CD4-positive, alpha-beta T cell (primary cell): ENCODE measurements at places on chromosomes 3 and 15. TPM values are rescaled to one million over a fixed set of nuclear protein-coding genes. Genes with fewer than 3 reads are reported as not detected.

- no peak for DNase-seq
These were observed 518 bp downstream of the QARS1 start for GRCh38 chr3:49104052-49104426.

- no peak for DNase-seq
These were observed 97.8 kb downstream of the BBX start for GRCh38 chr3:107620534-107620933.

DNA sequence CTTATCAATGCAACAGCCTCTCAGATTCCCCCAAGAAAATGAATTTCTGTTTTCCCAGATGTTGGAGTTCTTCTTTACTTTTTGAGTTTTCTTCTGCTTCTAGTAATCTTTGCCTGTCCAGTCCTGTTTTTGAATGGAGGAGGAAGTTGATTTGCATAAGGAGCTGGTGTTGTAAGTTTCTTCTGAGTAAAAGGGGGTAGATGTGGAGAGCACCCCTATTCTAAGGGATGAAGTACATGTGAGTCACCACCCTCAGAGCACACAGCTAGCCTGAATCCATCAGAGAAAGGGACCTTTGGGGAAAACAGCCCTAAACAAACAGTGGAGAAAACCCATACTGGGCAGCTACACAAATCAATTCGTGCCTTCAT, 34.5 kb downstream of the ACAA1 start:
- DNase-seq: no peak

GRCh38 chr3:183988216-183988790, 29.4 kb downstream of the ABCC5 start:
- no peak for DNase-seq

DNA sequence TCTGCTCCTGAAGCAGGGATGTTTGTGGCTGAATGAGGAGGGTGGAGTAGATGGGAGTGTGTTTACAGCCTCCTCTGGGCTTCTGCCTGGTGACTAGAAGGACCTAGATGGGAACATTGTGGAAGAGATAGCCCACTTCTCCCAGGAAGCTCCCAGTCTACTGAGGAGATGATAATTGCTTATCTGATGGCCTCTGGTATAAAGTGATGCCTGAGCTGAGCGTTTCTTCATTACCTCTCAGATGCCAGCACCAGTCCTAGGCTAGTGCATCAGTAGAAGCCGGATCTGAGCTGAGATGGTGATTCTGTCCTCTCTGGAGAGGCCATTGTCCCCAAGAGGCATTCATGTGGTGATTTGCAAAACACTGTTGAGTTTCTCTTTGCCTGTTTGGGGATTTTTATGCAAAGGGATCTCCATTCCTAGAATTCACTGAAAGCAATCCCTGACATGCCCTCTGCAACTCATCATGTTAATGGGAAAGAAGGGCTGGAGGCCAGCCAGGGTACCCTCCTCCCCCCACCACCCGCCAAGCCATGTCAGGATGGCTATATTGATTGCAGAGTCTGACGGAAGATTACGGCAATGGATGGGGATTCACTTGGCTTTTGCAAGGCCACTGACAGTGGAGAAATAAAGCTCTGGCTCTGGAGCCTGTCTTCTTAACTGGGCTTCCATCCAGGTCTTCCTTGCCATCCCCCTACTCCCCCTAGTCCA, 166.4 kb upstream of the ROPN1 start:
- no peak for DNase-seq

- DNase-seq: no peak
These were observed 641.8 kb downstream of the FHIT start for GRCh38 chr3:60609446-60609845.

DNA sequence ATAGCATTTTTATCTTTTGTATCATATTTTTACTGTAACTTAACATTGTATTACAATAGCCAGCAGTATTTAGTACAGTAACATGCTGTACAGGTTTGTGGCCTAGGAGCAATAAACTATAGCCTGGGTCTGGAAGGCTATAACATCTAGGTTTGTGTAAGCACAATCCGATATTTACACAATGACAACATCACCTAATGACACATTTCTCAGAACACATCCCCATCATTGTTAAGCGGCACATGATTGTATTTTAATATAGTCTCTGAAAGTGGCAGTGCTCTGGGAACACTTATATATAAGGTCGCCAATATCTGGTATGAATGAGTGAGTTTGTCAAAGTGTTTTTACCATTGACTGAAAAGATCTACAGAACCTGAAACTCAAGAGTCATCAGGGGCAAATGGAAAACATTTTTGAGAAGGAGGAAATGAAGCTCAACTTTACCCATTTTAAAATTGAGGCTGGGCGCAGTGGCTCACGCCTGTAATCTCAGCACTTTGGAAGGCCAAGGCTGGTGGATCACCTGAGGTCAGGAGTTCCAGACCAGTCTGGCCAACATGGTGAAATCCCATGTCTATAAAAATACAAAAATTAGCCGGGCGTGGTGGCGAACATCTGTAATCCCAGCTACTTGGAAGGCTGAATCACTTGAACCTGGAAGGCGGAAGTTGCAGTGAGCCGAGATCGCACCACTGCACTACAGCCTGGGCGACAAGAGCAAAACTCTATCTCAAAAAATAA, 38.8 kb upstream of the TNFSF10 start:
- DNase-seq: no peak

GRCh38 chr3:9056581-9056980, 93.3 kb upstream of the RAD18 start:
- no peak for DNase-seq

GRCh38 chr3:113097960-113098447, 107.2 kb downstream of the GTPBP8 start:
- DNase-seq: no peak

Gene IL5RA
- 0.99 TPM for total RNA-seq

Gene CADM2
- 0.03 TPM for total RNA-seq

Gene GABRG3
- not detected for total RNA-seq

Gene A4GNT
- total RNA-seq: not detected

Gene RFT1
- 10.2 TPM for total RNA-seq

Gene ZIC1
- not detected for total RNA-seq

Gene SYNPR
- total RNA-seq: not detected

Gene MYO9A
- 23.4 TPM for total RNA-seq

Gene BTD
- total RNA-seq: 12.5 TPM
